ENCODE measurements at places on chromosomes 12 and 14. TPM values are rescaled to one million over a fixed set of nuclear protein-coding genes. Genes with fewer than 3 reads are reported as not detected.

- DNase-seq, result no peak
Measured at GRCh38 chr12:106321139-106321850, 18.8 kb downstream of the TCP11L2 start.

- DNase-seq, result no peak
Measured at GRCh38 chr12:58887068-58887467, 33.2 kb downstream of the LRIG3 start.

Gene ALDH1L2
- 7.2 TPM for total RNA-seq

DNA sequence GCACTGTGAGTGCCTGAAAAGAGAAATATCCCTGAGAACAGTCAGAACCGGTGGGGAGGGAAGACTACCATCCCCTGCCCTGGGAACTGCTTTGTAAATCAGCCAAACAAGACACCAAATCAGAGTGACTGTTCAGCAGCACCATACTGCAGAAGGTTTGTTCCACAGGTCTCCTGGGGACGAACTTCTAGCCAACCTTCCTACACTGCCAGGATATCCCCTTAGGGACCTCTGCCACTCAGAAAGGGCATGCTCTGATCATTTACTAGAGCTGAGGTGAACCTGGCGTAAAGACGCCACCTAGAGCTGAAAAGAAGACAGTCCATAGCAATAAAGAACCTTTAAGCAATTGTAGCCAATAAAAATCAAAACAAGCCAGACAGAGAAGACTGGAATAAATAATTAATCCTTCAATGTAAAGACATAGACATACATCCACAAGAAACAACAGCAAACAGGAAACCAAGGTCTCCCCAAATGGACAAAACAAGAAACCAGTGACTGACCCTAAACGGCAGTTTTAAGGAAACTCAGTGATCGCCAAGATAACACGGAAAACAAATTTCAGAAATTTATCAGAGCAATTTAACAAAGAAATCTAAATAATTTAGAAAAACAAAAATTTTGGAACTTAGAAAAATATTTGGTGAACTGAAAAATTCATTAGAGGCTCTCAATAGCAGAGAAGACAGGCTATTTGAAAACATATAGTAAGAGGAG, 228.1 kb upstream of the AMIGO2 start:
- DNase-seq, result no peak

Gene SIX6
- not detected for total RNA-seq

DNA sequence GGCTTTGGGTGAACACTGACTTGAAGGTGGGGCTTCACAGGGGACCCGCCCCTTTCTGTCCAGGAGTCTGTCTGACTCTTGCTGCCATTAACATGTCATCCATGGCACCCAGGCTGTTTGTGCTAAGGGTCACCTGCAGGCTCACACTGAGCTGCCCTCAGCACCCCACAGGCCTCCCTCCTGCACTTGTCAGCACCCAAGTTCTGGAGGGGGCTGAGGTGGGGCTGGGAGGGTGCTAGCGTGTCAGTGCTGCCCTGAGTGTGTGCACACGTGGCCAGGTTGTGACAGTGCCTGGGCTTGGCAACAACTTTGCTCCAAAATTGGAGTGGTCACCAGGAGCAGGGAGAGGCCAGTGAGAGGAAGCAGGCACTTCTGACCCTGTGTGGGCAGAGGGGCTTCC, 963.2 kb downstream of the TRHDE start:
- DNase-seq, result no peak

DNA sequence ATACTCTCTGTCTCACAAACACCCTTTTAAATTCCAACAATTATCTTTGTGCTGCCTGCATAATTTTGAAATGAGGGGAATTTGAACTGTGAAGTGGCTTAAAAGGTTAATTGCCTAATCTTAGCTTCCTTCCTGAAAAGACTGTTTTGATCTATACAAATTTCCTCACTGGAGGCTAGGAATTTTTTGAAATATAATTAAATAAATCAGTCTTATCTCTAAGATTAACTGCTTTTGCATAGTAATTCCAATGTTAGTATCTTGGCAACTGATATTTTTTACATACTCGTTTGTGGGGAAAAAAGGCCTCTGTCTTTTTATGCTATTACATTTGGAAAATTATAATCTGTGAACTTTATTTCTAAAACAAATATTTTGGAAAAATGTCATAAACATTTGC, 498.5 kb downstream of the TMTC2 start:
- no peak for DNase-seq

DNA sequence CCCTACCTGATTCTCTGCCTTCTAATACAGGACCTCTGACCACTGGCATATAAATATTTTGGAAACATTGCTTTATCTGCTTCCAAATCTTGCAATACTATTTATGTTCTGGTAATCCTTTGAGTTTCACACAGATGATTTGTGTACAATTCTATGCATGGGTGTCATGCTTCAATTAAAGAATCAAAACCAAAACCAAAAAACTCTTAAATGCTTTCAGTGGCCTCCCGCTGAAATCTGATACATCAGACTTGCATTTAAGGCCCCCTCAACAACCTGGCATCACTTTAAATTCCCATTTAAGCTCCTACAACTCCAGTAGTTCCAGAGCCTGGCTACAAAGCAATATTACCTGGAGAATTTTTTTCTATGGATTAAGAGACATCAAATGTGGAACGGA, 221.7 kb upstream of the NAV3 start:
- no peak for DNase-seq

Gene RNASE3
- not detected for total RNA-seq

DNA sequence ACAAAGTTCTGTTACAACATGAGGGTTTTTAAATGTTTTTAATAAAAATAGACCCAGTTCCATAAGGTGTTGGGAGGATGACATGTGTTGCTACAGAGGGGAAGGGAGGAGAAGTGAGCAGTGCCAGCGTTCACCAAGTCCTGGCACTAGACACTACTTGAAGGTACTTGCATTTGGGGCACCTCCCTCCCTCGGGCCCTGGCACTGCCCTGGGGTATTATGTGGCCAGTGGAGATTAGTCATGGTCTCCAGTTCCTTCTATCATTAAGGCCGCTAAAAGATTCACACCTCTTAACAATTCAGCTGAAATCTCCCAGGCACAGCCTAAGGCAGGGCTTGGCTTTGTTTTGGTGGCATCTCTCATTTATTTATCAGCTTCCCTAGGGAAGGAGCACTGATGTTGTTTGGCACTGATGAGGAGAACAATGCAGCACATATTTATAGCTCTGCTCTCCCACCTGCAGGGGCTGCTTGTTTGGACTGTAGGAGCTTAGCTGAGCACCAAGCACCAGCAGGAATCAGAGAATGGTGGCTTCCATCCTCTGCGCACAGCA, 155.5 kb upstream of the NTF3 start:
- no peak for DNase-seq

Gene CACNA2D4
- total RNA-seq, result not detected

Gene P2RX2
- 0.84 TPM for total RNA-seq

Gene KRT77
- total RNA-seq, result not detected

Gene TAS2R8
- not detected for total RNA-seq

Gene CRACR2A
- 3.0 TPM for total RNA-seq

DNA sequence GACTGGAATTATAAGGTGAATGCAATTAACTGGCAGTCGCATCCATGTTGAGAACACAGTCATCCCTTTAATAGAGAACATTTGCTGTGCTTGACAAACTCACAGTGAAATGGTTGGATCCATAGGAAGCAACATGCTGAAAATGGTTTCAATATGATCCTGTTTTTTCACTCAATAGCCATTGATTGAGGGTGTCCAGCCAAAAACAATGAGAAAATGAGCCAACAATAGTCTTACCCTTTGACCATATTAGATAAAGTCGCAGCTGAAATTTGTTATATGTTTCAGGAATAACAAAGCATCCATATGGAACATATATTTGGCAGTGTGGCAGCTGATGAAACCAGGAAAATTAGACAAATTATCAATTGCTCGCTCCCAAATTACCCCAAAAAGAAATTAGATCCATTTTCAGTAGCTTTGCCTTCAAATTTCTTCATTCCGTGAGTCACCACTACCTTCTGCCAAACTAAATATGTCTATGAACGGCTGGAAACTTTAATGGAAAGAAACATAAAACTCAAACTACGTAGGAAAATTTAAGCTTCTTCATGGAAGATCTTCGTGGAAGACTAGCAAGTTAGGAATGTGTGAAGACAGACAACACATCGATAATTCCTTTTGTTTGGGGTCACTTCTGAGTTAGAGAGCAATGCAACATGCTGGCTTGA, 17.4 kb downstream of the IGF1 start:
- DNase-seq, result no peak

- no peak for DNase-seq
Measured at GRCh38 chr12:124721501-124722162, 142.0 kb downstream of the SCARB1 start.

DNA sequence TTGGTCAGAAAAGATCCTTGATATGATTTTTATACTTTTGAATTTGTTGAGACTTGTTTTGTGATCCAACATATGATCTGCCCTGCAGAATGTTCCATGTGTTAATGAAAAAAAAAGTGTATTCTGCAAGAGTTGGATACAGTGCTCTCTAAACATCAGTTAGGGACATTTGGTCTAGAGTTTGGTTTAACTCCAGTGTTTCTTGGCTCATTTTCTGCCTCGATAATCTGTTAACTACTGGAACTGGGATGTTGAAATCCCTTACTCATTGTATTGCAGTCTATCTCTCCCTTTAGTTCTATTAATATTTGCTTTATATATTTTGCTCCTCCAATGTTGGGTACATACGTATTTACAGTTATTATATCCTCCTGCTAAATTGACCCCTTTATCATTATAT, 18.3 kb upstream of the TXNRD1 start:
- no peak for DNase-seq

- no peak for DNase-seq
Measured at GRCh38 chr14:33564774-33565630, 385.9 kb downstream of the EGLN3 start.

DNA sequence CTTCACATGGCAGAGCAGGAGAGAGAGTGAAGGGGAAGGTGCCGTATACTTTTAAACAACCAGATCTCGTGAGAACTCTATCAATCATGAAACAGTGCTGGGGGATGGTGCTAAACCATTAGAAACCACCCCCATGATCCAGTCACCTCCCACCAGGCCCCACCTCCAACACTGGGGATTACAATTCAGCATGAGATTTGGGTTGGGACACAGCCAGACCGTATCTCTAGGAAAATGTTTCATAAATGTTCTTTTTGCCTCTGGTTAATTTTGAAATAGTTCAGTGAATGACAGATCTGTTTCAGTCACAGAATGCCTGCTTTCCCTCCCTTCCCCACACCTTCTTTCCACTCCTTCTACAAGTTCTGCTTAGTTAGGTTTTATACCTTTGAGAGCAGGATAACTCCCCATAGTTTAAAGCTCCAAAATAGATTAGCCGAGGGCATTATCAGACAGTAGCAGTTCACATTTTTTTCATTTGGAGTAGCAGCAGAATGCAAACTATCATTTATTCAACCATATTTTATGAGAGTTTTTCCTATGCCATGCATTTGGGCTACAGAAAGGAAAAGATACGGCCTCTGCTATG, 27.1 kb downstream of the PELI2 start:
- no peak for DNase-seq

Gene SLC15A5
- total RNA-seq, result not detected

Gene GCN1
- total RNA-seq, result 137 TPM

GRCh38 chr14:22978981-22979671, 3.2 kb downstream of the AJUBA start:
- DNase-seq, result no peak

- DNase-seq, result no peak
Measured at GRCh38 chr12:112303004-112303403, 79.2 kb downstream of the HECTD4 start.

Gene NRIP2
- total RNA-seq, result not detected

Gene PPFIA2
- total RNA-seq, result 1.8 TPM

Gene SERPINA9
- total RNA-seq, result not detected

DNA sequence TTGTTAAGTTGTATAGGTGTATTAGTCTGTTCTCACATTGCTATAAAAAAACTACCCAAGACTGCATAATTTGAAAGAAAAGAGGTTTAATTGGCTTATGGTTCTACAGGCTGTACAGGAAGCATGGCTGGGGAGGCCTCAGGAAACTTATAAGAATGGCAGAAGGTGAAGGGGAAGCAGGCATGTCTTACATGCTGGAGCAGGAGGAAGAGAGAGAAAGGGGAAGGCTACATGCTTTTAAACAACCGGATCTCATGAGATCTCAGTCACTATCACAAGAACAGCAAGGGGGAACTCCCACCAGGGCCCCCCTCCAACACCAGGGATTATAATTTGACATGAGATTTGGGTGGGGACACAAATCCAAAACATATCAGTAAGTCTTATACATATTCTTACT, 60.5 kb upstream of the OR10AD1 start:
- no peak for DNase-seq

Gene LRP1-AS
- not detected for total RNA-seq

Gene STYK1
- total RNA-seq, result 1.6 TPM

DNA sequence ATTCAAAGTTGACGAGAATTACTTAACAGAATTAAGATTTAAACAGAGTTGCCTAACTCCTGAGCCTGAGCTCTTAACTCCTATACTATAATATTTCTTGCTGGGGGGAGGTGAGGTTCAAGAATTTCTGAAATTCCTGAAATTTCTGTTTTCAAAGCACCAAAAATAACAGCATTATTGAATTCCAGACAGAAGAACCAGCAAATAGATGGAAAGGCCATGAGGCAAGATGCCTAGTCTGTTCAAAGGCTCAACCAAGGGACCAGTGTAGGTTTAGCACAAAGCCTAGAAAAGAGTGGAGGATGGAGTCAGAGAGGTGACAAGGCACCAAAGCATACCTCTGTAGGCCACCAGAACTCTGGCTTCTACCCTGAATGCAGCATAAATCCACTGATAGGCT, 76.4 kb downstream of the PPP1R12A start:
- no peak for DNase-seq

Gene RNF212B
- 1.2 TPM for total RNA-seq

DNA sequence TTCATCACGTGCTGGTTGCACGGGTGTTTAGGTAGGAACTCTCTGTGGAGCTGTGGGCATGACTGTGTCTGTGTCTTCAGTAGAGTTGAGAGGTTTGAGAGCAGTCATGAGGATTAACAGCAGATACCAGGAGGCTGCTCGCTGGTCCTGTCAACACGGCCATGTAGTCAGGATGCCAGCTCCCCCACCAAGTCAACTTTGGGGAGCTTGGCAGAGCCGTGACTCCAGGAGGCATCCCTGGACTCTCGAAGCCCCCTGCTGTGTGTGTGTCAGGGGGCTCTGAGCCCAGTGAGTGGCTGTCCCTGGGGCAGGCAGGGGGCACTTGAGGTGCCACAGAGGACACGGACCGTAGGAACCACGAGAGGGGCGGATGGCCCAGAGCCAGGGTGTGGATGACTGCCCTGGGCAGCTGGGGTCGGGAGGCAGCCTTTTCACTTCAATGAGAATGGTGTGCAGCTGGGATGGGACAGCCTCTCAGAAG, 7.2 kb upstream of the GPR132 start:
- no peak for DNase-seq

- no peak for DNase-seq
Measured at GRCh38 chr14:36455241-36455627, 64.8 kb downstream of the NKX2-1 start.

DNA sequence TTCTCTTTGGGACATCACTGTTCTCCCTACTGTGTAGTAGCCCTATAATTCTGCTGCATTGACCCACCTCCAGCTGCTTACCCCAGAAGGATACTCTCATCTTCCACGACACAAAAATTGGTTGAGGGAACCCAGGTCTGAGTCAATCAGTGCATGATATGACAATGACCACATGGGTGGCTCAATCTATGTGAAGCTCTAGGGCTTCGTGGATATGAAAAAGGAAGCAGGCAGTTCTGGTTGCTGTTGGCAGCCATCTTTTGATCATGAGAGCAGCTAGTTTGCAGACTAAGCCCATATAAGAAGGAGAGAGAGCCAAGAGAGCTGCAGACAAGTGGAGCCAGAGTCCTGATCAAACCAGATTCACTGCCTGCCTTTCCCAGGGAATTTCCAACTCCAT, 57.9 kb downstream of the AVPR1A start:
- DNase-seq, result no peak

GRCh38 chr12:113408756-113409298, 5.1 kb upstream of the SDS start:
- DNase-seq, result no peak

Data from H1 (cell line).